NCI-H1417 treated with DMSO at 0.1 percent for 48 hours (cell line): ENCODE measurements at places on chromosomes 3 and 15.
A peak's percentile ranks its signal among the peaks of the same experiment; 100 is the strongest.

GRCh38 chr15:60074181-60074885, 70.2 kb downstream of the FOXB1 start:
- peak; percentile 59 for DNase-seq

GRCh38 chr3:59803268-59803667, 753.4 kb upstream of the CFAP20DC start:
- no peak for DNase-seq

GRCh38 chr15:57436166-57436565, 59.9 kb downstream of the CGNL1 start:
- DNase-seq: no peak

- DNase-seq: no peak
Observed at GRCh38 chr3:102530415-102531181, 95.8 kb downstream of the ZPLD1 start.

GRCh38 chr3:58628823-58629562, 37.6 kb downstream of the FAM3D start:
- DNase-seq: no peak

DNA sequence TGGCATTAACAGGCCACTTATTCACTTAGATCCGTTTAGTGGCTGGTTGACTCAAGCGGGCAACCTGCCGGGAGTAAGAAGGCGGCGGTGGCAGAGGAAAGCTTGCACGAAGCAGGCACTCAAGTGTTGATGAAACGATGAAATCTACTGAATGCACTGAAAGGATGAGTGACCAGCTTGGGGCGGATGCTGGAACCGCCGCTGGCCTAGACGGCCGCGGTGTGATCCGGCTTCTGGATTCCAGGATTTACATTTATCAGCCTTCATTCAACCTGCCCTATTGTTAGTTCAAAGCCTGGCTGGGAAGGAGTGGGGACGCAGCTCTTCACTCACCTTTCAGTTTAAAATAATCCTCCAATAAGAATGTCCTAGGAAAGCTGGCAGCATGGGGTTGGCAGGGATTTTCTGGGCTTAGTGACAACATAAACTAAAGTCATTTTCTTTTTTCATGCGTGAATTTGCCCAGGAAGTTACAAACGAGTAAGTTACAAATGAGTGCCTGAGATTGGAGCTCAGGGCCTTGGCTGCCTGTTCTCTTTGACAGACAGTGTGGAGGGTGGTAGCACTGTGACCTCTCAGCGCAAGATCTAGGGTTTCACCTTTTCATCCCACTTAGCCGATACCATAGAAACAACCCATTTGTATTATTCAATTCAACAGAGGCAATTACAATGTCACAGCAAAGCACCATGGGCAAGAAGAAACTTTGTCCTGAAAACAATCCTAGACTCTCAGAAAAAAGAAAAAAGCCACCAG, 1.1 kb upstream of the PLCH1 start:
- no peak for DNase-seq

- DNase-seq: peak; percentile 52
Observed at GRCh38 chr15:92714477-92715401, 59.2 kb upstream of the FAM174B start.
